ENCODE measurements at places on chromosomes 2 and 18.
A peak's percentile ranks its signal among the peaks of the same experiment; 100 is the strongest.

- DNase-seq, result no peak
Observed at GRCh38 chr18:55446996-55447671, 140.9 kb downstream of the TCF4 start.

- no peak for DNase-seq
Observed at GRCh38 chr2:123693836-123694235, 331.3 kb upstream of the CNTNAP5 start.

- DNase-seq, result no peak
Observed at GRCh38 chr18:27785815-27786471, 391.0 kb downstream of the CDH2 start.

- DNase-seq, result no peak
Observed at GRCh38 chr2:120710256-120710655, 25.4 kb upstream of the GLI2 start.

- no peak for DNase-seq
Observed at GRCh38 chr2:231941673-231942072, 15.5 kb upstream of the NPPC start.

GRCh38 chr2:198657512-198658121 lies 800.1 kb downstream of the SATB2 start:
- DNase-seq, result peak; percentile 22

- no peak for DNase-seq
Observed at GRCh38 chr18:25314838-25315190, 37.2 kb downstream of the ZNF521 start.

GRCh38 chr18:33750366-33750765 lies 172.3 kb downstream of the ASXL3 start:
- no peak for DNase-seq

- DNase-seq, result no peak
Observed at GRCh38 chr2:120908314-120908975, 172.8 kb downstream of the GLI2 start.

GRCh38 chr2:63514237-63514716 lies 74.0 kb downstream of the WDPCP start:
- no peak for DNase-seq

DNA sequence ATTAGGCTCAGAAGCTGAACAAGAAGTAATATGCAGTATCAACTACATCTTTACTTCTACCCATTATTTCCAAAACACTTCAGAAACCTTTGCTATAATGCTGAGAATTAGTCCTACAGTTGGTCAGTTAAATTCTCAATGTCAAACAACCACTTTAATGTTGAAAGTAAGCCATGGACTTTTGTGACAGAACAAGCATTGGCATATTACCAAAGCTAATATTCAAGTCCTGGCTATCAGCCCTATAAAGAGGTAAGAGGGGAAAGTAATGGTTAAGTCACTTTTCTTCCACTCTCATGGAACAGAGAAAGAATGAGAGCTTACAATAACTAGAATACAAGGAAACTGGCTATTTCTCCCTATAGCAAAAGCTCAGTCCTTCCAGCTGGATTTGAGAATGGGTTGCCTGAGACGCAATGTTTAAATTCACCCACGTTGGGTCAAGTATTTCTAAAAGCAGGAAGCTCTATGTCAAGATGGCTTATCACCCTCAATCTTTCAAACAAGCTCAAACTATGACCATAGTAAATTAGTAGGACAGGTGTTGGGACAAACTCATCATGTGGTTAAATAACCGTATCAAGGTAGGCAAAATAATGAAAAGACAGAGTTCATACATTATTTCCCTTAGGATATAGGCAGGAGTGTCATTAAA lies 31.4 kb upstream of the MFSD6 start:
- DNase-seq, result no peak

- no peak for DNase-seq
Observed at GRCh38 chr2:218970894-218971293, 11.4 kb downstream of the CDK5R2 start.

- DNase-seq, result no peak
Observed at GRCh38 chr2:200856806-200857205, 7.7 kb downstream of the CLK1 start.

GRCh38 chr2:12177455-12178288 lies 431.2 kb downstream of the LPIN1 start:
- peak; percentile 53 for DNase-seq

- DNase-seq, result peak; percentile 30
Observed at GRCh38 chr18:62784966-62785413, 69.6 kb downstream of the PHLPP1 start.

DNA sequence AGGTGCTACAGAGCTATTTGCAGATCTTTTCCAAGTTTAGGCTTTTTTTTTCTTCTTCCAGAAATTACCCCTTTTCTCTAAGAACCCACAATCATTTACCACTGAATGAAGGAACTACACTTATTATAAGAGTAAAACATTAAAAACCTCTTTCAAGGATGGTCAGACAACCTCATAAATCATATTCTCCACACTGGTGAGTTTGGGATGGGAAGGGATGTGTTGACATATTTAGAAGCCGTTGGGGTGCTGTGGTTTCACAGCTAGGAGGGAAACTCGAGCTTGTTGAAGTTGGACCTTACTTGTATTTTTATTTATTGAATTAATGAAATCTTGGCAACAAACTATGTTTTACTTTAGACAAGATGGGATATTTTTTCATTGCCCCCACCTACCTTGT lies 289.4 kb upstream of the MEIS1 start:
- no peak for DNase-seq

DNA sequence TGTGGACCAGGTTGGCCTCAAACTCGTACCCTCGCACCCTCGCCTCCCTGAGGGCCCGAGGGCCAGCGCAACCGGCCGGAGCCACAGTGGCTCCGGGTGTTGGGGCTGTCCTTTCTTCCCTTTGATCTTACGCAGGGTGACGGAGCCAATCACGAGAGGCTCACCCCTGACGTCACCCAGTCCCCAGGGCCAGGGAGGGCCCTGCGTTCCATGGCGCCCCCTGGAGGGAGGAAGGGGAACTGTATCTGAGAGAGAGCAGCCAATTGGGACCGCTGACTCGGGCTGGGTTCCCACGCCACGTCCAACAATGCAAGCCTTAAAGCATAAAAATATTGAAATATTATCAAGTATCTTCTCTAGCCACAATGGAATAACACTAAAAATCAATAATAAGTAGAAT lies 432.8 kb upstream of the LRRTM4 start:
- DNase-seq, result no peak

DNA sequence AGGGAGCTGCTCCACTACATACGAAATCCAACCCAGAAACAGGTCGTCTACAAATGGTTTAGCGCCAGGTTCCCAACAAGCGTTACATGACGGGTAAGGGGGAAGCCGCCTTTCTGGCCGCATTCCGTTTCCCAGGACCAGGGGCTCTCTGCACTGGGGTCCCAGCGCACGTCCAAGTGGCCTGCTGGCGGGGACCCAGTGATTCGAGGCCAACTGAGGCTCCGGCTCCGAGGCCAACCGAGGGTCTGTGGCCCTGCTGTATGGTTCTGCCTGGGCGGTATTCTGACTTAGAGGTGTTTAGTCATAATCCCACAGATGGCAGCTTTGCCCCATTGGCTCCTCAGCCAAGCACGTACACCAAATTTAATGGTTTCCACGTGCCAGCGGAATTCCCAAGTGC lies 127.2 kb downstream of the PKP4 start:
- DNase-seq, result no peak

- no peak for DNase-seq
Observed at GRCh38 chr2:197606180-197606579, 69.2 kb downstream of the RFTN2 start.

- DNase-seq, result no peak
Observed at GRCh38 chr2:146916914-146917313, 927.9 kb upstream of the ACVR2A start.
